T-helper 1 cell (primary cell): ENCODE measurements at places on chromosomes 1 and 21.

DNA sequence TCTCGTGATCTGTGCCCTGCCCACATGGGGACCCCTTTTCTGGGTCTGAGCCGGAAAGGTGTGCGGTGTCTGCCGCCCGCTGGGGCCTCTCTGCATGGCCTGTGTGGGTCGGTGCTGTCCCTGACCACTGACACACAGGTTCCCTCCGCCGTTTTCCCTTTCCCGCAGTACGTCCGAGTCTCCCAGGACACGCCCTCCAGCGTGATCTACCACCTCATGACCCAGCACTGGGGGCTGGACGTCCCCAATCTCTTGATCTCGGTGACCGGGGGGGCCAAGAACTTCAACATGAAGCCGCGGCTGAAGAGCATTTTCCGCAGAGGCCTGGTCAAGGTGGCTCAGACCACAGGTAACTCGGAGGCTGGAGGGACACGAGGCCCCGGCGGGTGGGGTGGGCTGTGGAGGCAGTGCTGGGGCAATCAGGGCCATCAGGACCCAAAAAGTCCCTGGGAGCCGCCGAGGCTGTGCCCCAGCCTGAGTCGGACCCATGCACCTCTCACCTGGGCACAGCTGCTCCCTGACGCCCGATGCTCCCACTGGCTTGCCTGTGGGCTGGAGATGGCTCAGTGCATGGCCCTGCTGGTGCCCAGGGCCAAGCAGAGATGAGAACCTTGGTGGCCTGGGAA is 13.3 kb downstream of the TRPM2 start:
- no peak for DNase-seq

GRCh38 chr1:200737647-200738291 is 924 bp upstream of the CAMSAP2 start:
- DNase-seq, result no peak

- no peak for DNase-seq
Measured at GRCh38 chr21:25640943-25641292, 1.9 kb downstream of the JAM2 start.

DNA sequence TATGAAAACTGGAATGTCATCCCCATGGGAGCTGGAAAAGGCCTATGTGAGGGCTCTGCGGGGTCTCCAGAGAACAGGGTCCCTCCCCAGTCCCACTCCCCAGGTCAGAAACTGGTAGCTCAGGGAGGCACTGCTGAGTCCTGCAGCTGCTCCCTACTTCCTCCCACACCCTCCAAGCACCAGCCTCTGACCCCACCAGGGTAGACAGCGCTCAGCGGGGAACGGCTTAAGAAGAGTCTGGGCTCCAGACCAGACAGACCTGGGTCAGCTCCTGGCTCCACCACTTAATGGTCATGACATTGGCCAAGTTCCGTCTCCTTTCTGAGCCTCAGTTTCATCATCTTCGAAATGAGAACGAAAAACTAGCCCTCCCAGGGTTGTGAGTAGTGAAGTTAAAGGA is 7.2 kb downstream of the LRP8 start:
- DNase-seq, result no peak

DNA sequence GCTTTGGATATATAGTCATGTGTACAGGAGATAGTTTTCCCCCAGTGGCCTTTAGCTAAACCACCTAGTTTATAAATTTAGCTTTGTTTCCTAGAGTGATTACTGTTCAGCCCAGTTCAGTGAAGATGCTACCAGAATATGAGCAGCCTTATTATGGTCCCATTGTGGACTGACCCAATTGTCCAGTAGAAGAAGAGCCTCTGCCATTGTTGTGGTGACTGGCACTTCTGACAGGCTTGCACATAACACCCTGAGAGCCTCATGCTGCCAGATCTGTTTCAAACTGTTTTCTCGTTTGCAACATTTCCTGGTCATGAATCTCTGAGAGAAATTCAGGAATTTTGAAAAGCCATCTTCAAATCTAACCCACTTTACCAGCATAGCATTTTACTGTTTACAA is 20.6 kb downstream of the KPNA6 start:
- DNase-seq, result no peak

DNA sequence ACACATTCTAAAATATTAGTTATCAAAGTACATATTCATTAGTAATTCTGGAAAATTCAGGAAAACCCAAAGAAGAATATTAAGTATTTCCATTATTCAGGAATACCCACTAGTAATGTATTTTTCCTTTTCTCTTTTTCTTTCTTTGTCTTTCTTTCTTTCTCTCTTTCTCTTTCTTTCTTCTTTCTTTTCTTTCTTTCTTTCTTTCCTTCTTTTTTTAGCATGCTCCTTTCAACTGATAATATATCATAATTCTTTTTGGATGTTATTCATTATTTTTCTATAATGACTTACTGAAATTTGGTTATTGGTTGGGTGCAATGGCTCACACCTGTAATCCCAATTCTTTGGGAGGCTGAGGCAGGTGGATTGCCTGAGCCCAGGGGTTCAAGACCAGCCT is 175.6 kb upstream of the RAB4A start:
- DNase-seq, result no peak

DNA sequence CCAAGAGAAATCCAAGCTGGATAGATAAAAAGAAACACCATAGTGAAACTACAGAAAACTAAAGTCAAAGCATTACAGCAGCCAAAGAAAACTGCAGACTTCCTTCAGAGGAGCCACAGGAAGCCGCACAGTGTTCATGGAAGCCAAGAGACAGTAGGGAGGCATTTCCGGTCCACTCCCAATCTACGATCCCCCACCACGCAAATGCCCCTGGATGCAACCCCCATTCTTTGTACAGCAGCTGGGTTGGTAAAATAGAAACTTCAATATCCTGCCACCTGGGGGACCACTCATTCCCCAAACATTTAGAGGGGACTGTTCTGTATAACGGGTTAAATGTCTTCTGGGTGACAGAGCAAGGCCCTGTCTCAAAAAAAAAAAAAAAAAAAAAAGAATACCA is 43.9 kb upstream of the TSPEAR start:
- DNase-seq, result no peak

DNA sequence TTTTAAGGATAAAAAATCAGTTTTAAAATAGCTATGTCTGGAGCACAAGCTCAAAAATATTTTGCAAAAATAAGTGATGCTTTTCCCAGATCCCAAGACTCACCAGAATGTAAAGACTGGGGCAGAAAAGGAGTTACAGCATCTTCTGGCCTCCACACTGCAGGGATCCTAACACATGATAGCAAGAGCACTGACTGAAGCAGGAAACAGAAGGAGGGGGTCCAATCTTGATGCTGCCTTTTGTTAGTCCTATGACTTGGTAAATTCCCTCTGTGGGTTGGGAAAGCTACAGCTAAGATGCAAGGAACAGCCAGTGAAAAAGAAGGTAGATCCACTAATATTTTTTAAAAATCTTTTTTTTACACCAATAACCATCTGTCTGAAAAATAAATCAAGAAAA is 54.2 kb upstream of the TNR start:
- DNase-seq, result no peak

GRCh38 chr1:178964469-178965330 is 61.0 kb upstream of the FAM20B start:
- DNase-seq, result no peak

DNA sequence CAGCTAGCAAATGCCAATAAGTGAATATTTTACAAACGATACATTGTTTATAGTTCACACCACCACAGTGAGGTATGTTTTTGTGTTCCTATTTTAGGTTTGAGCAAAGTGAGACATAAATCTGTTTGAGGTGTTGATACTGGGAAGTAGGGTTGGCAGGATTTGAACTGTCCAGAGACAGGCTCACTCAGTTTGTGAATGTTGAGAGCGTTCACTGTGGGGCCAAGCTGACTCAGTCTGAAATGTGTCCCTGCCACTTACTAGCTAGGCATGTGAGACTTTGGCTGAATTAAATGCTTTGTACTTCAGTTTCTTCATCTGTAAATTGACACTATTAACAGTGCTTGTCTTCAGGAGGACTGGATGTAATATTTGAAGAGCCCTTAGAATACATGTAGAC is 35.1 kb downstream of the DIRAS3 start:
- DNase-seq, result no peak

- DNase-seq, result no peak
Measured at GRCh38 chr1:183804387-183804786, 533 bp upstream of the RGL1 start.

- no peak for DNase-seq
Measured at GRCh38 chr1:169108223-169108622, 1.7 kb downstream of the ATP1B1 start.

- DNase-seq, result no peak
Measured at GRCh38 chr1:4612991-4613390, 41.4 kb upstream of the AJAP1 start.

- DNase-seq, result no peak
Measured at GRCh38 chr1:162131400-162132321, 62.2 kb downstream of the NOS1AP start.

- no peak for DNase-seq
Measured at GRCh38 chr1:108880850-108881249, 4.1 kb downstream of the GPSM2 start.

- DNase-seq, result no peak
Measured at GRCh38 chr21:38377165-38378088, 120.6 kb downstream of the KCNJ15 start.

DNA sequence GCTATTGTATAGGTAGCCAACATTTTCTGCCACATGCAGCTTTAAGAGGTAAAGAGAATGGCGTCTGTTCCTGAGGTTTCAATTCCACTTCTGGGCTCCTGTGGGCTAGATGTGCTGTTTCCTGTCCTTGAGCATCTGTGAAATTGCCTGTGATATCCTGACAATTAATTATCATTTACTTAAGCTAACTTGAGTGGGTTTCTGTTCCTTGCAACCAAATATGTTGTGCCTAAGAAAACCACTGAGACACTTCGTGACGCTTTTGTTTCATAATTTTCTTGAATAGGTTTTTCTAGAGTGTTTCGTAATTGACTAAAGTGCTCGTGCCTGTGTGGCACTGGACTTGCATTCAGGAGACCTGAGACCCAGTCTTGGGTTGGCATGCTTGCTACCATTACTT is 127.3 kb upstream of the POU3F1 start:
- DNase-seq, result no peak

GRCh38 chr1:44296086-44296485 is 59.0 kb downstream of the ERI3 start:
- no peak for DNase-seq

- DNase-seq, result no peak
Measured at GRCh38 chr1:77824694-77825093, 45.2 kb downstream of the MIGA1 start.

DNA sequence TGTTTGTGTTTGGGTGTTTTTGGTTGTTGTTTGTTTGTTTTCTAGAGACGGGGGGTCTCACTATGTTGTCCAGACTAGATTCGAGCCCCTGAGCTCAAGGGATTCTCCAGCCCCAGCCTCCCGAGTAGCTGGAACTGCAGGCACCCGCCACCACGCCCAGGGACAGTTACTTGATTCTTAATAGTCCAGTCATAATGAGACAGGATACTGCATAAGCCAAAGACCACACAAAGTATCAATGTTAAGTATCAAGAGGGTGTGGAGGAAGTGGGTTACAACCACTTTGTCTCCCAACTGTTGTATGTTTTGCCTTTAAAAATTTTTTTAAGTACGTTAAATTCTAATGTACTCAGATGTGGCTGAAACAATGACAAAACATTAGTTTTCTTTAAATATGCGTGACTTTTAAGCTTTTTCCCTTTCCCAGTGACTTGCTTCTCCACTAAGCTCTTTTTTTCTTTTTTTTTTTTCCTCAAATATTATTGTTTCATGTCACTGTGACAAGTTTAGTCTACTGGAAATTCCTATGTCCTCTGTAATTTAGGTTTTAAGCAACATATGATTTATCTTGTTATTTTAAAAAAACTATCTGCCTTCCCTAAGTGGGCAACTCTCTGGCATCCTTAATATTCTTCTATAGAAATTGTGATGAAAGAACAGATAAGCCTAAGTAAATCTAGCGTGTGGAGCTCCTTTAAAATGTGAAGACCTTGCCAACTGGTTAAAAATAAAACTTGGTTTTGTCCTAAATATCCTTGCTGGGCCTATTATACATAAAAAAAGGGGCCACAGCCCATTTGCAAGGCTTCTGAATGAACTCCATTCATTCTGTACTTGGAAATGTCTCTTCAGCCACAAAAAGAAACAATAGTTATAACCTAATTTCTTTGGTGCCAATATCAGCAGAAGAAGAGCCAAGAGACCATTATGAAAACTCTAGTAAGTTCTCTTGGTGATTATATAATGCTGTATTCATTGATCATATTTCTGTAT is 56.2 kb upstream of the DPH5 start:
- no peak for DNase-seq

GRCh38 chr1:184672013-184672726 is 82.5 kb downstream of the EDEM3 start:
- DNase-seq, result no peak

DNA sequence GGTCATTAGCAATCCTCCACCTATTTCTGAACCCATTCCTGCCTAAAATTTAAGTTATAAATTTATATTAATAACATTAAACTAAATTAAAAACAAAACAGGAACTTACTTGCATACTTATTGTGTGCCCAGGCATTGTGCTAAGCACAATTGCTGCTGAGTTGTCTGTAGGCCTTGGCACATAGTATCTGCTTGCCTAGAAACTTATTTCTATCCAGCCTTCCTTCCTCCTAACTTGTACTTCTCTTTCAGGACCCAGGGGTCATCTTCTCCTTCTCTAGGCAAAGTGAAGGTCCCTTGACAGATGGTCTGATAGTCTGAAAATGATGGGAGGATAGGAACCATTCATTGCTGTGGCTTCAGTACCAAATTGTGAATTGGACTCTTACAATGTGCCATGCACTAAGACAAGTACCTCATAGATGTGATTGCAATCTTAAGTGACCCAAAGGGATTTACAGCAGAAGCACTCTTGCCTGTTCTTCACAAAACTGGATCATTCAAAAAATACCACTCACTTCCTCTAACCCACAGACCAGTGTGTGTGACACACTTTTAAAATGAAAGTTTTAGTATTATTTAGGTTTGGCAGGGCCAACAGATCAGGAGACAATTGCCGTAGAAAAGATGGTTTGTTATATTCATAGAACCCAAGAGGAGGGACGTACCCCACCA is 10.3 kb upstream of the CD101 start:
- DNase-seq, result no peak

DNA sequence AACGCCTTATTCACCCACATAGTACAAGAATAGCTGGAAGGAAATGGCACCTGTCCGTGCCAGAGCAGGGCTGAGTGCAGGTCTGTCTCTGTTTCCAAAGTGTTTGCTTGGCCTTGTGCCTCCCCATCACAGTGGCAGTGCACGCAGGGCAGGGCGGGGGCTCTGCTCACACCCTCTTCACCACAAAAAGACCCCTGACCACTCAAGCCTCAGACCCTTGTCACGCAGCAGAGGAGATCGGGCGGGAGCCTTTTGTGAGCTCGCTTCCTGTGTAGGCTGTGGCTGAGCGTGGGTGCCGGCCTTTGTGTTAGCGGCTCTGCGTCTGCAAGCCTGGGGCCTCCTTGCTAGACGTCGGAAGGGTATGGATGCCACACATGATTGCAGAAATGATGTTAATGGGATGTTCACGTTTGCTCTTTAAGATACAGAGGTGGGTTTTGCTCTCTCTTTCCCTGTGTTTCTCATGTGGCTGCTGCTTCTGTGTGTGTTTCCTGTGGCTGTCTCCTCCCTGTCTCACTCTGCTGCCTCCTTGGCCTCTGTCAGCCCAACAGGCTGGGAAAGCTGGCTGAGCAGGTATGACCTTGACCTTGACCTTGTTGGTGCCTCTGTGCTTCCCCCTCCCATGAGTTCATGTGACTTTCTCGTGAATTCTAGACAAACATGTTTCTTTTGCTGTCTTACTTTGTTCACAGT is 45.4 kb downstream of the S100B start:
- DNase-seq, result peak; percentile 67

GRCh38 chr21:26842300-26842699 is 2.9 kb downstream of the ADAMTS1 start:
- DNase-seq, result no peak
